ENCODE measurements at places on chromosomes 2 and 18. TPM values are rescaled to one million over a fixed set of nuclear protein-coding genes. Genes with fewer than 3 reads are reported as not detected.

Gene DES
- total RNA-seq: not detected

Gene TXNL1
- 39.8 TPM for total RNA-seq

Gene GPAT2
- total RNA-seq: 3.6 TPM

Gene ACMSD
- total RNA-seq: not detected

Gene NPPC
- 0.70 TPM for total RNA-seq

Gene TXNDC2
- 0.73 TPM for total RNA-seq
